ENCODE measurements at places on chromosomes 3 and 15. TPM values are rescaled to one million over a fixed set of nuclear protein-coding genes. Genes with fewer than 3 reads are reported as not detected.

DNA sequence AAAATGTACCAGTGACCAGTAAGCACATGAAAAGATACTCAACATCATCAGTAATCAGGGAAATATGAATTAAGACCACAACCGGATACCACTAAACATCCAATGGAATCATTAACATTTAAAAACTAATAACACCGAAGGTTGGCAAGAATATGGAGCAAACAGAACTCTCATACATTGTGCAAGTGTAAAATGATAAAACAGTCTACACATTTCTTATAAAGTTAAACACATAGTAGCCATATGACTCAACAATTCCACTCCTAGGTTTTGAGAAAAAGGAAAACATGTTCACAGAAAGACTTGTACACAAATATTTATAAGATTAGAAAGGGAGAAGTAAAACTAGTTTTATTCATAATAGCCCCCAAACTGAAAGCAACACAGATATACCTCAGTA lies 60.3 kb upstream of the SLCO2A1 start:
- no peak for DNase-seq
- H3K4me3 ChIP-seq, result no peak overlapping the region
- H3K4me1 ChIP-seq, result no peaks in the 10 kb centered on the region
- H3K27ac ChIP-seq, result no peak overlapping the region
- H3K36me3 ChIP-seq, result no peaks in the 10 kb centered on the region

DNA sequence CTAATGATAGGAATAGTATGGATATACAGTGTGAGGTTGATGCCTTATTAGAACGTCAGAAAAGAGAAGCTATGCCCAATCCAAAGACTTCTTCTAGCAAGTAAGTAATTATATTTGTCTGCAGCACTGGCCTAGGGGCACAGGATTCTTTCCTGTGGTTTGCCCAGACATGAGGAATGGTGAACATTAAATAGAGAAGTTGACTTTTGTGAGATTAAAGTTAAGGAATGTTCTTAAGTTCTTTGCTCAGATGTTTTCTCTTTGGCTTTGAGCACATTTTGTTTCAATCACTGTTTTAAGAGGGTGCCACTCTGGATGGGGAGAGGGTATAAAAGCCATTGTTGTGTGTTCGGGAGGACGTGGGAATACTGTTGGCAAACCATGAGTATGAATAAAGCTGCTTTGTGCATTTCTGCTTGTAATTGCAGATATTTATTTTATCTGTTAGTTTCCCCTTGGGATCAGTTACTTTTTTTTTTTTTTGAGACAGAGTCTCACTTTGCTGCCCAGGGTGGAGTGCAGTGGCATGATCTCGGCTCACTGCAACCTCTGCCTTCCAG lies 8.3 kb downstream of the KIF23 start:
- no peak overlapping the region for H3K27ac ChIP-seq
- no peak overlapping the region for H3K4me3 ChIP-seq

GRCh38 chr15:79918278-79918677 lies 21.5 kb upstream of the MTHFS start:
- H3K4me1 ChIP-seq, result peaks cover 11% of the 10 kb centered on the region
- peaks cover 21% of the 10 kb centered on the region for H3K36me3 ChIP-seq
- no peak overlapping the region for H3K4me3 ChIP-seq
- no peak for DNase-seq
- no peaks in the 10 kb centered on the region for H3K27me3 ChIP-seq

- H3K4me1 ChIP-seq, result peaks cover 68% of the 10 kb centered on the region
- H3K36me3 ChIP-seq, result no peaks in the 10 kb centered on the region
- H3K4me3 ChIP-seq, result peak overlapping the region; percentile 88
Observed at GRCh38 chr3:187025254-187025655, 94.9 kb downstream of the ST6GAL1 start.

- no peaks in the 10 kb centered on the region for H3K4me1 ChIP-seq
- no peaks in the 10 kb centered on the region for H3K36me3 ChIP-seq
- no peak overlapping the region for H3K4me3 ChIP-seq
- peaks cover 5% of the 10 kb centered on the region for H3K27me3 ChIP-seq
- H3K27ac ChIP-seq, result no peak overlapping the region
- no peak for DNase-seq
Observed at GRCh38 chr15:86018679-86019078, 61.0 kb upstream of the AGBL1 start.

- no peaks in the 10 kb centered on the region for H3K36me3 ChIP-seq
- H3K27ac ChIP-seq, result no peak overlapping the region
- H3K27me3 ChIP-seq, result no peaks in the 10 kb centered on the region
- H3K4me1 ChIP-seq, result peaks cover 15% of the 10 kb centered on the region
- no peak overlapping the region for H3K4me3 ChIP-seq
Observed at GRCh38 chr3:58018892-58019742, 10.9 kb downstream of the FLNB start.

GRCh38 chr3:8769088-8769822 lies at the start of gene OXTR:
Gene OXTR (minus strand): TSS chr3:8769613. CDS start chr3:8768187, 1,426 bp downstream.
- no peak within 1 kb of the TSS for H3K27ac ChIP-seq
- DNase-seq, result peak; percentile 43
- H3K36me3 ChIP-seq, result no peaks in the 10 kb centered on the region
- H3K4me1 ChIP-seq, result peaks cover 17% of the 10 kb centered on the region

- DNase-seq, result no peak
- H3K4me3 ChIP-seq, result no peak overlapping the region
- no peak overlapping the region for H3K27ac ChIP-seq
- no peaks in the 10 kb centered on the region for H3K4me1 ChIP-seq
Observed at GRCh38 chr3:118480101-118480860, 554.4 kb downstream of the IGSF11 start.

- H3K4me1 ChIP-seq, result no peaks in the 10 kb centered on the region
- H3K4me3 ChIP-seq, result no peak overlapping the region
- no peak for DNase-seq
- H3K27ac ChIP-seq, result no peak overlapping the region
Observed at GRCh38 chr3:13553686-13554085, 4.8 kb downstream of the FBLN2 start.

DNA sequence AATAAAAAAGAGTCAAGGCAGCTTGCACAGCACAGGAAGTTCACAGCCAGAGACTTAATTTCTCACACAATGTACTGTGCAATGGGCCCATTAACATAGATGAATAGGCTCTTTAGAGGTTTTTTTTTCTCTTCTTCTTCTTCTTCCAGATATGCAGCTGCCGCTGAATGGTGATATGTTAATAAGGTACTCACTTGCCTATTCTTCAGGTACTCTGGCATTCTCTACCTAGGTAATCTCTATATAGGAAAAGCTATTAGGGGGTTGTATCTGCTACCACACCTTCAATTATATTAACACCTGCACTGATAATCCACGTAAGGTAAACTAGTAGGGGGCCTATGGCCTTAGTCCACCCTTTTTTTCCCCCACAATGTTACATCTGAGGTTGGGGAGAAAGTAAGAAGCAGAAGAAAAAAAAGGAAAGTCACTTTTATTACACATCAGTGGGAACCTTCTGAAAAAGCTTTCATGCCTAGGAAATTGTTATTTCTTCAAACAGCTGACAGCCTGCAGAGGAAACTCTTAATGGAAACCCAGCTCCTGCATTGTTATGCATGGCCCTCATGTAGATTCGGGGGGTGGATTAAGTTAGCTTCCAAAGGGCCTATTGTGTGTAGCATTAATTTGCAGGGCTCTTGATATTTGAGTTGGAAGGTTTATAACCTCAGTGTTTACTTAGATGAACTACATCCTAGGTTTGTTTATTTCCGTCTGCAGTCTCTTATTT lies 525.5 kb downstream of the ZIC1 start:
- H3K4me1 ChIP-seq, result no peaks in the 10 kb centered on the region
- H3K27me3 ChIP-seq, result no peaks in the 10 kb centered on the region
- no peaks in the 10 kb centered on the region for H3K36me3 ChIP-seq
- H3K4me3 ChIP-seq, result no peak overlapping the region

- no peaks in the 10 kb centered on the region for H3K4me1 ChIP-seq
- DNase-seq, result no peak
- no peaks in the 10 kb centered on the region for H3K36me3 ChIP-seq
- H3K27me3 ChIP-seq, result peaks cover 3% of the 10 kb centered on the region
- H3K27ac ChIP-seq, result no peak overlapping the region
Observed at GRCh38 chr3:42412526-42413155, 2.2 kb upstream of the LYZL4 start.

GRCh38 chr3:123755085-123755484 lies 129.0 kb downstream of the MYLK start:
- DNase-seq, result no peak
- no peaks in the 10 kb centered on the region for H3K4me1 ChIP-seq
- no peaks in the 10 kb centered on the region for H3K36me3 ChIP-seq
- H3K4me3 ChIP-seq, result no peak overlapping the region

DNA sequence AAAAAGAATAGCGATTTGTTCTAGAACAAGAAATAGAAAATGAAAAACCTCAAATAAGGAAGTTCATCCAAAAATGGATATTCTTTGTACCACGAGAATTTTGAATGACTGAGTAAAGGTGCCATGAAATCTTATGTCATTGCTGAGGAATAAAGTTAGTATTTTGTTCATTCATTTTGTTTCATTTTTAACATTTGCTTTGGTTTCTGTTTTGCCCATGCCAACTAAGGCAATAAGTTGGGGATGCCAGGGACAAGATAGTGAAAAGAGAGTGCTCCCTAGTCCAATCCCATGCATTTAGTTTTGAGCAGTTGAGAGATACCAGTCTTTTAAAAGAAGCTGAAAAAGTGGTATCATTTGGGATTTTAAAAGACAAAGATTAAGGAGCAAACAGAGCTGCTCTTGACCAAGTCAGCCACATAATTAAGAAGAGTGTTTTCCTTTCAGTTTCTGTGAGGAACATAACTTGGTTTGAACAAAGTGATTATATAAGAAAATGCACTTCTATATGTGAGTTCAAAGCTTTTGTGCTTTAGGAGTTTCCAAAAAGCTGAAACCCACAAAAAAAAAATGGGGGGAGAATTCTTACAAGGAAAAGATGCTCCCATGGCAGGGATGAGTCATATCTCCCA lies 201.4 kb downstream of the PLOD2 start:
- H3K36me3 ChIP-seq, result no peaks in the 10 kb centered on the region
- no peak for DNase-seq

DNA sequence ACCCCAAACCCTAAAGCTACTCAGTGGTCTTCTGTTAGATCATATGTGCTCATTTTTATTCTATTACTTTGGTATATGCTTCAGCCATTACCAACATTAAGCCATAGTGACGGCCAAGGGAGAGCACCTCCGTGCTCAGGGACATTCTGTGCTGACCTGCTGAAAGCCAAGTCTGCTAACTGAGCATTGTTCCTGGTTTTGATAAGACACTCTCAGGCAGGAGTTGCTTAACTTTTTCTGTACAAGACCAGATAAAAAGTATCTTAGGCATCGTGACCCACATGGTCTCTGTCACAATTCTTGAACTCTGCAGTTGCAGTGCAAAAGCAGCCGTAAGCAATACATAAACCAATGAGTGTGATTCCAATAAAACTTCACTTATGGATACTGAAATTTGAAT lies 100.6 kb downstream of the KLHL25 start:
- no peak for DNase-seq
- peak overlapping the region; percentile 100 for H3K4me3 ChIP-seq
- H3K36me3 ChIP-seq, result peaks cover 50% of the 10 kb centered on the region

DNA sequence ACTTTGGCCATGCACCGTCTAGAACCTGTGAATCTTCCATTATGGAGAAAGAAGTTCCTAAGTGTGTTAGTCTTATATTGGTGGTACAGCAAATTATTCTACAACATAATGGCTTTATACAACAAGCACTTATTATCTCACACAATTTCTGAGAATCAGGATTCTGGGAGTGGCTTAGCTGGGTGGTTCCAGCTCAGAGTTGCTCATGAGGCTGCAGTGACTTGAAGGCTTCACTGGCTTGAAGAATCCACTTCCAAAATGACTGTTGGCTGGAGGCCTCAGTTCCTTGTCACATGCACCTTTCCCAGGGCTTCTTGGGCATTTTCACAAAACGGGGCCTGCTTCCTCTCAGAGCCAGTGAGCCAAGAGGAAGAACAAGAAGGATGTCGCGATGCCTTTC lies 82.3 kb upstream of the RNF7 start:
- no peak for DNase-seq
- H3K36me3 ChIP-seq, result no peaks in the 10 kb centered on the region
- H3K27ac ChIP-seq, result no peak overlapping the region
- peaks cover 7% of the 10 kb centered on the region for H3K4me1 ChIP-seq
- no peak overlapping the region for H3K4me3 ChIP-seq

DNA sequence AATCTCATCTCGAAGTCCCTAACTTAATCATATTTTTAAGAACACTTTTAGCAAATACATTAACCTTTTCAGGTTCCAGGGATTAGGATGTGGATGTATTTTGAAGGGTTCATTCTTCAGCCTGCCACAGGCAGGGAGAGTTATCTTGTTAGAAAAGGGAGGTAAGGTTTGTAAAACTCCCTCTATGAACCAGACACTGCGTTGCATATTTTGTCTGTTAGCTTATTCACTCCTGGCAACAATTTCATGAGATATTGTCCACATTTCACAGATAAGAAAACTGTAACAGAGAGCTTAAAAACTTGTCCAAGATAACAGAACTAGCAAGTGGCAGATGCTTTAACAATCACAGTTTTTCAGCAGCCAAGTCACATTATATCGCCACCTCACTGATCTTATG lies 155.4 kb downstream of the DIPK2A start:
- no peak overlapping the region for H3K4me3 ChIP-seq
- no peak for DNase-seq
- H3K27ac ChIP-seq, result no peak overlapping the region

Gene BCHE
- not detected for total RNA-seq

Gene LSG1
- total RNA-seq, result 50.5 TPM

Gene FEZF2
- not detected for total RNA-seq

Gene CAND2
- 0.72 TPM for total RNA-seq

Gene AADACL2
- total RNA-seq, result not detected

Gene GOLGA8T
- not detected for total RNA-seq

Gene CLEC3B
- 0.99 TPM for total RNA-seq

Data from CD4-positive, CD25-positive, alpha-beta regulatory T cell (primary cell).